Fibroblast of skin of left biceps (primary cell): ENCODE measurements at places on chromosomes 2 and 18.

DNA sequence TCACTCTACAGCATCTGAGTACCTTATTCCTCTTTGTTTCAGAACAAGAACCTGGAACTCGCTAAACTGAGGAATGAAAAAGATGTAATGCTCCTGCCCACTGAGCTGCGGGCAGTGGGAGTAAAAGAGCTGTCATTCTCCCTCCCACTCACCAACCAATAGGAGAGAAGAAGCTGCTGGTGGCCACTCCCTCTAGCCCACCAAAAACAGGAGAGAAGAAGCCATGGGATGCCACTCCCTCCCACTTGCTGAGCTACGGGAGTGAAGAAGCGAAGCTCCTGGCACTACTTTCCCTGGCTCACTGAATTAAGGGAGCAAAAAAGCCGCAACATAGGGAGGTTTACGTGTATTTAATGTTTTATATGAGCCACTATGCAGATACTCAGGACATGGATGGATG lies 53.7 kb downstream of the RIT2 start:
- DNase-seq, result no peak

GRCh38 chr2:238704471-238705225 lies 143.2 kb upstream of the TWIST2 start:
- DNase-seq, result no peak

GRCh38 chr2:201854841-201855240 lies 48.5 kb downstream of the CDK15 start:
- no peak for DNase-seq

DNA sequence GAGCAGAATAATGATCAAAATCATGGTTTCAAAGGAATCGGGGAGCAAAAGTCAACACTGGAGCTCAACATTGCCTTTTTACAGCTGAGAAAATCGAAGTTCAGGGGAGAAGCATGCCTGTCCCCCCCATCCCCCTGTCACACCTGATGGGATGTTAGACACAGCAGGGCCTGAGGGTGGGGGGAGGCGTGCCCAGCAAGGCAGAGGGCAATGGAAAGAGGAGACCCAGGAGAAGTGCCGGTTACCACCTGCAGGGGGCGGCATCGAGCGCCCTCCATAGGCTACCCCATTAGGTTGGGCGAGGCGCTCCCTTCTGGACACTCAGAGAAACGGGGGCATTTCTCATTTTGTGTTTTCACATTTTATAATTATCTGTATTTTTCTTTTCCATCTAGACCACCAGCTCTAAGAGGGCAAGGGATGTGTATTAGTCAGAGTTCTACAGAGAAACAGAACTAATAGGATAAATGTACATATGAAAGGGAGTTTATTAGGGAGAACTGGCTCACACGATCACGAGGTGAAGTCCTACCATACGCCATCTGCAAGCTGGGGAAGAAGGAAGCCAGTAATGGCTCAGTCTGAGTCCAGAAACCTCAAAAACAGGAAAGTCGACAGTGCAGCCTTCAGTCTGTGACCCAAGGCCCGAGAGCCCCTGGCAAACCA lies 271.3 kb downstream of the LRATD1 start:
- no peak for DNase-seq

DNA sequence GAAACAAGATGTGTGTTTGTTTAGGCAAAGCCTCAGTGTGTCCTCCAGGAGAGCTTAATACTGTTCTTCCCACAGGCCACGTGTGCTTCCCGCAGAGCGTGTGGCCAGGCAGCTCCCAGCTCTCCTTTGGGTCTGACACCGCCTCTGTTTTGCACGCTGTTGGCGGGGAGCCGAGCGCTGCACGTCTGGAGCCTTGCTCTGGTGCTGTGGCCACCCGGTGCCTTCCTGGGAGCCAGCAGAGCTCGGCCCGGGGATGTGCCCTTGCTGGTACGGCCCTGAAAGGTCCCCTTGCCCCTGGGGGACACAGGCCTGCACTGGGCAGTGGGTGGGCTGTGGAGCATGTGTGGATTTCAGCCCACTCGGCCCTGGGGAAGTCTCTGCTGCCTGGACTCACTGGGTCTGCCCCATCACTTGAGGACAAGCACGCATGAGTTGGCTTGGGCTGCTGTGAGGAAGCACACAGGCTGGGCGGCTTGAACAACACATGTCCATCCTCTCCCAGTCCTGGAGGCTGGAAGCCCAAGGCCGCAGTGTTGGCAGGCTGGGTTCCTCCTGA lies 160.7 kb upstream of the HDAC4 start:
- peak; percentile 57 for DNase-seq

DNA sequence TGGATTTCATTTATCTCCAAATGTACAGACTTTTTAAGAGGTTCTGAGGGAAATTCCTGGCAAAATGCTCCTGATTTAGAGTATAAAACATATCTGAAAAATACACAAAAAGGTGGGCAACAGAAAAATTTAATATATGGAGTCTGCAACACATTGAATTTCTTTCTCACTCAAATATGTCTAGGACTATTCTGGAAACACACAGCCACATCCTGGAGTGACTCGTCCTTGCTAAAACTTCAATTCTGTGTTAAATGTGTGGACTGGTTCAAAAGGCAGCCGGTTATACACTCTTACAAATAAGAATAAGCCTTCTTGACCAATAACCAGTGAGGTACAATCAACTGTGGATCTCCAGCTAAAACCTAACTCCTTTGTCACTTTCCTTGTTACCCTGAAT lies 44.1 kb upstream of the RND3 start:
- no peak for DNase-seq

- DNase-seq, result no peak
Measured at GRCh38 chr2:11746807-11747459, 501 bp downstream of the LPIN1 start.

DNA sequence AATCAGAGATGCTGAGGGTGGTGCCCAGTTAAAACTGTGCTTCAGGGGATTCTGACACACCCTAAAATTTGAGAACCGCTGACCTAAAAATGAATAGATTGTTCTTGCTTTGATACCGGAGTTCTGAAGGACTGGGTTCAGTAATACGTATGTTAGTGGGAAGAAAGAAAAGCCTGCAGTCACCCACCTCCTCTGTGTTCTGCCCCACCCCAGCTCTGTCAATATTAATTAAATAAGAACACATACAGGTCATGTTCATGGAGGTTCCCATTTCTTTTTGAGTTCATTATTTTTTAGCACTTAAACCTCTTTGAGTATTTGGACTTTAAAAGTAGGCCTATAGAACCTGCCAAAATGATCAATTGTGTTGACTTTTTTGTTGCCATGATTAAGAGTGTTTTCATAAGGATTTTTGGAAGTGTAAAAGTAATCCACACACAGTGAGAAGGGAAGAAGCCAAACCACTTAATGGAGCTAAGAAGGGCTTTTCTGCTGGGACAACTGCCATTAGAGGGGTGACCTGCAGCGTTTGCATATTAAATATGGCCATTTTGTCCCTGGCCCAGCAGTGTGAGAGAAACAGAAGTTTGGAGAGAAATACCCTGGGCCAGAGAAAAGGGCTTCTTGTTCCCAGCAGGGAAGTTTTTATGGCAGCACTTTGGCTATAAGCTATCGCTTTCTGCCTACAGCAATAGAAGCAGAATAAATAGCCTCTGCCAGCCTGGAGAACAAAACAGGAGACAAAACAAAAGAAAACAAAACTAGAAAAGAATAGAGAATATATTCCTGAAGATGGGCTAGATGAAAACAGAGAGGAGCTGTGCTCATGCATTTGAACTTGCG lies 80.7 kb upstream of the RNF152 start:
- DNase-seq, result no peak

- DNase-seq, result no peak
Measured at GRCh38 chr18:51425475-51425874, 228.0 kb upstream of the MEX3C start.

- DNase-seq, result no peak
Measured at GRCh38 chr2:106534471-106534870, 47.3 kb downstream of the CD8B2 start.

GRCh38 chr18:62838475-62839098 lies 123.2 kb downstream of the PHLPP1 start:
- no peak for DNase-seq

GRCh38 chr18:56086786-56087185 lies 498.8 kb upstream of the TCF4 start:
- no peak for DNase-seq

DNA sequence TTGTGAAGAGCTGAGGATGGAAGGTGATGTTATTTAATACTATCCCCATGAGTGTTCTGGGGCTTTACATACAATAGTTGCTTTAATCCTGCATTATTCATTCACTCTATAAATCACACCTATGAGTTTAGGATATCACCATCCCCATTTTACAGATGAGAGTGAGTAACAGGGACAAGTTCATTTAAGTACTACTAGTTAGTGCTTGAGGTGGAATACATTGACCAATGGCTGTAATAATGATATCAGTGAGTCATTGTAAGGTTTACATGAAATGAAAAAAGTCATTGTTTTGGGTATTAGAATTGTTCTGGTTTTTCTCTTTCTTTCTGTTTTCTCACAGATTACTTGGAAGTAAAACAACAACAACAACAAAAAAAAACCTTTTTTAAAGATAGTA lies 42.5 kb downstream of the TANC1 start:
- DNase-seq, result no peak

GRCh38 chr18:10508591-10508990 lies 17.2 kb upstream of the NAPG start:
- no peak for DNase-seq

DNA sequence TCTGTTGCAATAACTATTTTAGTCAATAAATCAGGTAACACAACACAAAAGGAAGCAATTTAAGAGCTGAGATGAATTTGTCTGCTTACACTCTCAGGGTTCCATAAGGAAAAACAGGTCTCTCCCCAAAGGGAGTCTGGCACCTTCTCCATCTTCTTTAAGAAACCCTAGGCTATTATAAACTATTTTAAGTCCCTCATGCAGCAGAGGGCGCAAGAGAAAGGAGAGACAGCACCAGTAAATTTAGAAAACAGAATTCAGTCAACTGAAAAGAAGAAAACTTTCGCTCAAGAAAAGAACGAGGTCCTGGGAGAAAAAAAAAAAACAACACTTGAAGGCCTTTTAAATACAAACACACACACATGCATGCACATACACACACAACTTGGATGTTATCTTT lies 19.1 kb downstream of the SULT1C4 start:
- DNase-seq, result no peak

DNA sequence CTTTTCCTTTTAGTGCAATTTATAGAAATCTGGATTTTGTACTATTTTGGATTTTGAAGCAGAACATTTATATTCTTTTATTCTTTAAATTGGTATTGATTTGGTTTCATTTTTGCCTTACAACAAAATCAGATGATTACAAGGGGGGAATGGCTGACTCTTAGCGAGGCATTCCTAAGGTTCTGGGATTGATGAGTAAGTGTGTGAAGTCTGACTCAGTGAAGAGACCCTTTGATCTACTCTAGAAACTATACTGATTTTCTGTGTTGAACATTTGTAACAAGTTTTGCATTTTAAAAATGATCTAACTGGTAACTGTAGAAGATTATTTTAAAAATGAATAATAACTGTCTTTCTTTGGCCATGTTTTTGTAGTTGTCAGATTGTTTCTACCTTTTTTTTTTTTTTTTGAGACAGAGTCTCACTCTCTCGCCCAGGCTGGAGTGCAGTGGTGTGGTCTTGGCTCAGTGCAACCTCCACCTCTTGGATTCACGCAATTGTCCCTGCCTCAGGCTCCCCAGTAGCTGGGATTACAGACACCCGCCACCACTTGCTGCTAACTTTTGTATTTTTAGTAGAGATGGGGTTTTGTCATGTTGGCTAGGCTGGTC lies 48.7 kb downstream of the TTC39C start:
- peak; percentile 26 for DNase-seq

GRCh38 chr18:44452346-44452745 lies 228.3 kb upstream of the SETBP1 start:
- DNase-seq, result no peak

DNA sequence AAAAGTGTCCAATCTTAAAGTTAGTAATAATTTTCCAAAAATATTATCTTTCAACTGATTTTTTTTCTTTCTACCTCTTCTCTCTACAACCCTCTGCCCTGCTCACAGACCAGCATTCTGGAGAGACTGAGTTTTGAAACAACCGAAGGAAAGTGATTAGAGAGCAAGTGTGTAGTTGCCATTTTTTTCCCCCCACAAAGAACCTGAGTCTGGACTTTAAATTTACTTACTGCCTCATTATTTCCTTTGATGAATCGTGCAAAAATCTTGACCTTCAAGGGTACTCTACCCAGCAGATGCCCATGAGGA lies 63.4 kb upstream of the NEUROD1 start:
- DNase-seq, result no peak

DNA sequence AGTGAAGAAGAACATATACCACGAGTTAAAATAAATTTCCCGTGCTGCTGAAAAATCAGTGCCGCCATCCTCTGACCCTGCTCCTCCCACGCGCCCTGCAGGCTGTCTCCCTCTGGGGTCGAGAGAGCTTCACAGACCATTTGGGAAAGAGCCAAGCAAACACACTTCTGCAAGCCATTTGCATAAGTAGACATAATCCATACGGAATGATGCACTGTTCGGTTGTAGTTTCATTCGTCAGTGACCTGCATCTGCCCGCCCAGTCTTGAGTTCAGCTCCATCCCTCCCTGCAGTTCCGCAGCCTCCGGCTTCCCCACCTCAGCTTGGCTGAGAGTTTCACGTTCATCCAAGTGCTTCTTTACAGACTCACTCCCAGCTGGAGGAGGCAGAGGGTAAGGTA lies 69.6 kb downstream of the TRAPPC12 start:
- DNase-seq, result no peak

DNA sequence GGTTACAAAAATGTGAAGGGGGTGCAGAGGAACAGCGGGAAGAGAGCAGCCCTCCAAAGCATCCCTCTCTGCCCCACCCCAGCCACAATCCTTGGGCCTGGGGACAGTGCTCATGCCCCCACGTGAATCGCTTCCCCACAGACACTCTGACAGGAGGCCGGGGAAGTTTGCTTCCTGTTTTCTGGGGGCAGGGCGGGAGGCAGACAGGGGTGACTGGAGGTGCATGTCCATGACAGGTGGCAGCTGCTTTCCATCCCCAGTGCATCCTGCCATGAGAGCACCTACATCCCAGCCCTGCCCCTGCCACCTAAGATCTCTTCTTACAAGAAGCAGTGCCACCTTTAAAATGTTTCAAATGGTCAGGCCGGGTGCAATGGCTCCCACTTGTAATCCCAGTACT lies 47.2 kb upstream of the UBE2F start:
- DNase-seq, result no peak

GRCh38 chr2:216114382-216114713 lies 5.2 kb downstream of the XRCC5 start:
- no peak for DNase-seq

GRCh38 chr2:178195390-178196166 lies 1.3 kb downstream of the OSBPL6 start:
- no peak for DNase-seq

- DNase-seq, result peak; percentile 12
Measured at GRCh38 chr2:240437861-240438809, 2.7 kb downstream of the GPC1 start.

- DNase-seq, result no peak
Measured at GRCh38 chr18:74478880-74479279, 17.3 kb upstream of the CNDP2 start.

- no peak for DNase-seq
Measured at GRCh38 chr18:55246278-55246677, 287.0 kb upstream of the CCDC68 start.

DNA sequence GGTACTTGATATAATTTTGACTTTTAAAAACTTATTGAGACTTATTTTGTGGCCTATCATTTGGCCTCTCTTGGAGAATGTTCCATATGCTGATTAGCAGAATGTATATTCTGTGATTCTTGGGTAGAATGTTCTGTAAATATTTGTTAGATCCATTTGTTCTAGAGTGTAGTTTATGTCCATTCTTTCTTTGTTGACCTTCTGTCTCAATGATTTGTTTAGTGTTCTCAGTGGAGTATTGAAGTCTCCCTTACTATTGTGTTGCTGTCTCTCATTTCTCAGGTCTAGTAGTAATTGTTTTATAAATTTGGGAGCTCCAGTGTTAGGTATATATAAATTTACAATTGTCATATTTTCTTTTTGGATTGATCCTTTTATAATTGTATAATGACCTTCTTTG lies 349.6 kb upstream of the CWC22 start:
- DNase-seq, result no peak
